Placental epithelial cell (primary cell): ENCODE measurements at places on chromosomes 1 and 21. TPM values are rescaled to one million over a fixed set of nuclear protein-coding genes. Genes with fewer than 3 reads are reported as not detected.

TOE1 gene
- 11.4 and 20.2 TPM in 2 replicates for total RNA-seq

SELE gene
- not detected in 2 replicates for total RNA-seq

WDR64 gene
- 1.2 and 1.3 TPM in 2 replicates for total RNA-seq

ACKR1 gene
- total RNA-seq, result not detected in 2 replicates

DNAJB4 gene
- 65.2 and 97.8 TPM in 2 replicates for total RNA-seq

SRM gene
- total RNA-seq, result 15.7 and 35.9 TPM in 2 replicates

PPP1R8 gene
- total RNA-seq, result 25.5 and 32.6 TPM in 2 replicates

DIRAS3 gene
- not detected in 2 replicates for total RNA-seq

BNIPL gene
- total RNA-seq, result 66.4 and 157 TPM in 2 replicates

CACNA1S gene
- total RNA-seq, result not detected in 2 replicates

EDARADD gene
- 2.7 and 18.7 TPM in 2 replicates for total RNA-seq

SLAMF9 gene
- 4.7 and 6.8 TPM in 2 replicates for total RNA-seq

C1orf87 gene
- total RNA-seq, result not detected in 2 replicates

NHLH1 gene
- total RNA-seq, result under 0.01 and 0.11 TPM in 2 replicates

NAV1 gene
- 20.0 and 47.7 TPM in 2 replicates for total RNA-seq

TNFRSF8 gene
- total RNA-seq, result 0.11 TPM in 1 of 2 replicates, not detected in the other

OR2G6 gene
- 4.3 and 13.2 TPM in 2 replicates for total RNA-seq

MAP3K21 gene
- total RNA-seq, result 2.4 and 2.7 TPM in 2 replicates

TMEM240 gene
- 2.1 and 3.9 TPM in 2 replicates for total RNA-seq

CEP85 gene
- 9.1 and 15.3 TPM in 2 replicates for total RNA-seq

HSPB7 gene
- 0.22 TPM in 1 of 2 replicates, not detected in the other for total RNA-seq

TMOD4 gene
- total RNA-seq, result not detected in 2 replicates

PPP1R12B gene
- total RNA-seq, result 15.7 and 28.7 TPM in 2 replicates

PLA2G2D gene
- total RNA-seq, result not detected in 2 replicates

SLC45A3 gene
- 0.65 TPM in 1 of 2 replicates, not detected in the other for total RNA-seq

KRTAP11-1 gene
- not detected in 2 replicates for total RNA-seq

YIPF1 gene
- total RNA-seq, result 22.0 and 36.7 TPM in 2 replicates

FAM163A gene
- not detected in 2 replicates for total RNA-seq

SMIM1 gene
- total RNA-seq, result 4.7 and 8.6 TPM in 2 replicates

SPRR2G gene
- not detected in 2 replicates for total RNA-seq

RXRG gene
- total RNA-seq, result not detected in 2 replicates

ROR1 gene
- total RNA-seq, result 45.5 and 97.8 TPM in 2 replicates

FCRL4 gene
- not detected in 2 replicates for total RNA-seq

MTARC2 gene
- 1.4 and 4.3 TPM in 2 replicates for total RNA-seq

HAPLN2 gene
- not detected in 2 replicates for total RNA-seq

FCRL6 gene
- total RNA-seq, result not detected in 2 replicates

KCNT2 gene
- total RNA-seq, result not detected in 2 replicates

TNFRSF4 gene
- total RNA-seq, result not detected in 2 replicates

CA6 gene
- not detected in 2 replicates for total RNA-seq
